ENCODE measurements at places on chromosomes 2 and 18.

DNA sequence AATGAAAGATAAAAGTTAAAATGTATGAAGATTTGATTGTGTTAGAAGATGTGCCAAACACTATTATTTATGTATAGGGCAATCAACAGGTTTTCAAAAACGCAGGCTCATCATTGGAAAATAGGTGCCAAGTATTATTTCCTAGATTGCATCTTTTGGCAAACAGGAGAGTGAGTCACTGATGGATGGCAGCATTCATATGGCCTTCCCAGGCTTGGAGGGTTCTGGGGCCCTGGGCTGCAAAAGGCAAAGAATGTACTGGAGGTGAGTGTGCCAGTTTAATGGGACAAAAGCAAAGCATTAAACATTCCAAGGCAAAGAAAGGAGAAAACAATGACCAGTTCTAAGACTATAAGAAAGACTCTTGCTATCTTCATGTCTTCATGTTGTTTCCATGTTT, 379.4 kb downstream of the RIT2 start:
- no peak for DNase-seq

GRCh38 chr2:231764760-231765159, 16.3 kb downstream of the PDE6D start:
- no peak for DNase-seq

DNA sequence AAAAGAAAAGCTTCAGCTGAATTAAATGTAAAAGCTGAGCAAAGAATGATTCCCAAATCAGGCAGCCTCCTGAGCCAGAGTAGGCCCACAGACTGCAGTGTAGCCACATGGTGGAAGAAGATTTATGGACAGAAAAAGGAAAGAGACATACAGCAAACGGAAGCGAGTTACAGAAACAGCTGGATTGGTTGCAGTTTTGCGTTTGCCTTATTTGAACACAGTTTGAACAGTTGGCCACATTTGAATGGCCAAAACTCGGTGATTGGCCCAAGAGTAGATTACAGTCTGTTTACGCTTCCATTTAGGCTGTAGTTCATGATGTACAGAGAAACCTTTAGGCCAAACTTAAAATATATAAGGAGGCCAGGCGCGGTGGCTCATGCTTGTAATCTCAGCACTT, 35.1 kb downstream of the SH2D6 start:
- no peak for DNase-seq

DNA sequence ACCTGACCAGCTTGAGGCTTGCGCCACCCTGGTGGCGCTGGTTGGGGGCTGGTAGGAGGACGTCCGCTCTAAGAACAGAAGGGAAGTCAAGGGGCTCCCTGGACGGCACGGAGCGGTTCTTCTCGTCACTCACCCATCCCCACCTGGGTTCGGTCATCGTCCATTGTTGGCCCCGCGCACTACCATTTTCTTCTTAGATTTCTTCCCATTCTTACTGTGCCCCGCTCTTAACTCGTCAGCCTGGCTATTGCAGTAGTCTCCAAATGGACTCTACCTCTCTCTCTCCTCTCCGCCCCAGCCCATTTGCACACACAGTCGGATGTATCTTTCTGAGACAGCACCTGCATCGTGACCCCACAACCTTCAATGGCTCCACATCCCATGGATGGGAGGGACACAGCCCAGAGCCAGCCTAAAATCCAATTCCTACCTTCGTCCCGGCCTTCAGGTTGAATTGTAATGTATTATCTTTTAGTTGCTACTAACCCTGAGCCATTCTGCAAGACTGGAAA, 814 bp upstream of the RAB1A start:
- no peak for DNase-seq

DNA sequence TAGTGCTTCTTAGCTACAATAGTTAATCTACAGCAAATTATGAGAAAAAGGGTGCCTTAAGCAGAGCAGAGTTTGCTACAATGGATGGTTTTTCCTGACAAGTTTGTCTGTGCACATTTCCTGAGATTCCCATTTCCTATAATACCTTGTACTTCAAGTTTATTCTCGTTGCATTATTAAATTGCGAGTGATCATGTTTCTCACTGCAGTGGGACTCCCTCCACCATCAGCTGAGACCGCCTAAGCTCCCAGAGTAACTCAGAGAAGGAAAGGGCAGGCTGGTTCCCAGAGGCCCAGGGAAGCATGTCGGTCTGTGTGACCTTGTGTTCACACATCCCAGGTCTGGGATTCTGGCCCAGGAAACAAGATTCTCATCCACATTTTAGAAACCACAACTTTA, 162.1 kb downstream of the ARL4C start:
- DNase-seq: no peak

- DNase-seq: no peak
Measured at GRCh38 chr2:195984923-195985726, 83.5 kb downstream of the DNAH7 start.

GRCh38 chr2:220277445-220277975, 650.1 kb downstream of the SLC4A3 start:
- DNase-seq: peak; percentile 50

DNA sequence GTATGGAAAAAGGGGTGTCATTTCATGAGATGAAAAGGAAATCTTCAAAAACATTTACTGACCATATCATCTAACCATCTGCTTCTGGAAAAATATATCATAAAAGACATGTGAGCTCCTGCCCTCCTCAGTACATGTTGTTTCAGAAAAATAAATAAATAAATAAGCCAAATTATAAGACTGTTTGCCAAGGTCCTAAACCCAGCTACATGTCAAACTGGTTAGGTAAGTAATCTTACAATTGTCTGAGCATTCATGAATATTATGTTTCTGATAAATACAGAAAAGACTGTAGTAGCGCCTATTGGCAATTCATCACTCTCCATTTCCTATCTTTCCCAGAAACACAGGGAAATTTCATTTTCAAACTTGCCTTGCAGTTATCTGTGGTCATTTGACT, 138.9 kb upstream of the SETBP1 start:
- no peak for DNase-seq

DNA sequence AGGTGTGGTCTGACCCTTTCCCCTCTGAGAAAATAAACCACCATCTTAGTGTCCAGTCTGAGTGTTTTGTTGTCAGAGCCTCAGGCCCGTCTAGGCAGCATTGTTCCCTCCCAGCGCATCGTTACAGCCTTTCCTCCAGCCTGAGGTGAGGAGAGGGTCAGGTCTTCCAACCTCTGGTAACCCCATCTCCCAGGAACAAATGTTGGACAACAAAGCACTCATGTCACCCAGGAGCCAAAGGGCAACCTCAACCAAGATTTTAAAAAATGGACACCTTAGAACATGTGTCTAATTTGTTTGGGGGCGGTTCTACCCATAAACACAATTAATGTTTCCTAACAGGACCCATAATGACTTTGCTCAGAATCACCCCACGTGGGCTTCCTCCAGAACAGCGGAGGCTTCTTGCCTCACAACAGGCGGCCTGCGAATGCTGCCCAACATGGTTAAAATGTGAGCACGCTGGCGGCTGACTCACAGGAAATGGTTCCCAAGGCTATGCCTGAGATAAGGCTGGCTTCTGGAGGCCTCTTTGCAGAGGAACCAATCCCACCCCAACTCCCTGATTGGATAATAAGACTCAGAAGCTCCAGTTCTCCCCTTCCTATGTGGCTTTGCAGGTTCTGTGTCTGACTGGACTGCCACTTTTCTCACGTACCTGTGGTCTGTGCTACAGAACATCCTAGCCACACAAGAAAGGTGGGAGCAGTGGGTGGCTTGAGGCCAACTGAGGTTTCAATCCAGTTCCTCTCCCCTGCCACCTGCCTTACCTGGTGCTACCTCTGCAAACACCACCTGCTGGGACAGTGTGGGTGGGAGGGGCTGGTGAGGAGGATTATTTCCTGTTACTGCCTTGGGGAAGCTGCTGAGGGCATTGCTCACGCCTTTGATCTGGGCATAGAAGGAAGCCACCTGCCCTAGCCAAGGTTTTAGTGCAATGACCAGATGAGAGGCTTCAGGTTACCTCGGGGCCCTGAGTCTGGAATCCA, 108.8 kb downstream of the B3GNT2 start:
- peak; percentile 45 for DNase-seq

- no peak for DNase-seq
Measured at GRCh38 chr2:214232271-214232670, 178.6 kb upstream of the VWC2L start.

DNA sequence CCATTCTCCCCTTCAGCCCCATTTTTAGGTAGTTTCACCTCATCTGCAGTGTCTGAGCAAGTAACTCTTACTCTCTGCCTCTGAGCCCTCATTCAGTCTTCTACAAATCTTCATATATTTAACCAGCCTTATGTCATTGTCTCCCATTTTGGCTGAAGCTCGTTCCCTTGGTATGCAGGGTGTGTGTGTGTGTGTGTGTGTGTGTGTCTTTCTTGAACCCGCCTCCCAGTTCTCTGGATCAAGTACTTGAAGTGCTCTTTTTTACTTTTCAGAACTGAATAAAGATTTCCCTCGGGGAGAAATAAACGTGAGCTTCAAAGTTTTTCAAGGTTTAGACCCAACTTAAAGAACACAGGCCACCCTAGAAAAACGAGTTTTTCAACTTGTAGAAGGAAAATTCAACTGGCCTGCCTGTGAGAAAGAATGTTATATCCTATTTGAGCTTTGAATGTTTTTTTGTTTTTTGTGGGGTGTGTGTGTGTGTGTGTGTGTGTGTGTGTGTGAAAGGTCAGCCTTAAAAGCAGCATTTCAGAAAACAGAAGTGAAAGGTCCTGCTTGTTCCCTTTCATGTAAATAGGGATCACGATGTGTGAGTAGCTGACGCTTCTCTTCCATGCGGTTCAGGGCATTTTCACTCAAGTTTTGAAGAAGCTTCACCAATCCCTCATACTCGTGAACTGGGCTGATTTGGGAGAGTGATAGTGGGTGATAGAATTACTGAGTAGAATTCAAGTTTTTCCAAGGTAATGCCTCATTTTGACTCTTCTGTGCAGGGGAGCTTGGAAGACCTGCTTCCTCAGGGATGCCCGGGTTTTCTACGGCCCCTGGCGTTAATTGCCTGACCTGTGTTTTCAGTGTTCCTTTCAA, 50.6 kb upstream of the EML6 start:
- DNase-seq: no peak

DNA sequence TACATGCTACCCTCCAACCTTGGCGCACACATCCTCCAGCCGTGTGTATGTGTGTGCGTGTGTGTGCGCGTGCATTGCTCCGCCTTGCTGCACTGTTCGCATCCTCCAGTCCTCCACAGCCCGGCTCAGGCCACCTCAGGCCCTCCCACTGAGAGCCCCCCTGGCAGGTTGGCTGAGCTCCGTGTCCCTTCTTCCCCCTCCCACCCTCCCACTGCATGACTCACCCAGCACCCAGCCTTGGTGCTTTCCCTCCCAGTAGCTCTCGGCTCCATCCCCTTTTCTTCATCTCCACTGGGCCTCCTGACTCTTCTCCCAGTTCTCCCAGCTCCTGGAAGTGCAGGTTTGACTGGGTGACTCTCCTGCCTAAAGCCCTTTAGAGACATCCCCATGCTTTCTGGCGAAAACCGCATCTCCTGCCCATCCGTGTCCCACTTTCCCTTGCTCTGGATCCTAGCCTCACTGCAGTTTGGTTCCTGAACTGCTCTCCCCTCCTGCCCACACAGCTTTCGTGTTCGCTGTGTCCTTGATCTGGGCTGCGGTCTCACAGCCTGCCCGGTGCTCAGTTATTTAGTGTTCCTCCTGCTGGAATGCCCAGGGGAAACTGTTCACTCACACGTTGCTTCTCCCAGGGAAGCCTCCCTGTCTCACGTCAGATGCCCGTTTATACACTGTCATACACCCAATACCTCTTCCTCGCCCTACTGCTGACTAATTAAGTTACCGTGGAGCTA, 4.9 kb downstream of the TMEM177 start:
- no peak for DNase-seq

DNA sequence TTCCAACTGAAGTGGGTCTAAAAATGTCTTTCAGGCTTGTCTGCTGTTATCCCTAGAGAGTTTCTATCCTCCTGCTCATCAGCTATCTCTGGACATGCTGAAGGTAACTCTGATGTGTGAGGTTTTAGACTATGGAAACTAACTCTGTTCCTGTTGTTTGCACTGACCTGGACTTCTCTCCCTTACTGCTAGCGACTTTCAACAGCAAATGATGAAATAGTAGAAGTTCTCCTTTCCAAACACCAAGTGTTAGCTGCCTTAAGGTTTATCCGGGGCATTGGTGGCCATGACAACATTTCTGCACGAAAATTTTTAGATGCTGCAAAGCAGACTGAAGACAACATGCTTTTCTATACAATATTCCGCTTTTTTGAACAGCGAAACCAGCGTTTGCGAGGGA, 26.9 kb downstream of the RMC1 start:
- DNase-seq: no peak

DNA sequence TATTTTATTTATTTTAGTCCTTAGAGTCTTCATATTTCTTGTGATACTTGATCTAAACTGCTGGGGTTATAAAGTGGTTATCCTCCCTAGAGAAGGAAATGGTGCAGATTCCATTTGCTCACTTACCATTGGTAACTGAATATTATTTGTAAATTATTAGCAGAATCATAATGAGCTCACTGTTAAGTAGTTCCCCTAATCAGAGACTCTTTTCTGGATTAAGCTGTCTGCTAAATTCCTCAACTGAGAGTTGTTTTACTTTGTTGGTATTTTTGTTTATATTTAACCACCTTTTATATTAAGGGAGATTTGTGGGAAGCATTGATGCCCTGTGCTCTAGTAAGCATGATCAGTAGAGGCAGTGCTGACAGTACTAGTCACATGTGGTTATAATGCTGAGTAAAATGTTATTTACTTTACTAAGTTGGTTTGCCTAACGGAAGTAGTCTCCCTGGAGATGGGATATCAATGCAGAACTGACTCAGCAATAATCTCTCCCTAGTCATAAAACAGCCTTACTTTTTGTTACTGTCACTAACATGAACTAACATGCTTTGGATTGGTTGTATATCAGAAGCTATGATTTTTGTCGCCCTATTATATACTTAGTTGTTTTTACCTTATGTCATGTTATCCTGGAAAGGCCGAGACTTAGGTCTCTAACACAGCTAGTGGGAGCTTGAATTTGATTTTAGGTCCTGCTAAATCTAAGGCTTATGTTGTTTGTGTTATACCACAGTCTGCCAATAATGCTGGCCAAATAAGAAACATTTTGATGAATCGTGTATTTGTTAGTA, 166.7 kb downstream of the MCFD2 start:
- DNase-seq: no peak

- no peak for DNase-seq
Measured at GRCh38 chr2:118979152-118979861, 37.3 kb downstream of the MARCO start.

DNA sequence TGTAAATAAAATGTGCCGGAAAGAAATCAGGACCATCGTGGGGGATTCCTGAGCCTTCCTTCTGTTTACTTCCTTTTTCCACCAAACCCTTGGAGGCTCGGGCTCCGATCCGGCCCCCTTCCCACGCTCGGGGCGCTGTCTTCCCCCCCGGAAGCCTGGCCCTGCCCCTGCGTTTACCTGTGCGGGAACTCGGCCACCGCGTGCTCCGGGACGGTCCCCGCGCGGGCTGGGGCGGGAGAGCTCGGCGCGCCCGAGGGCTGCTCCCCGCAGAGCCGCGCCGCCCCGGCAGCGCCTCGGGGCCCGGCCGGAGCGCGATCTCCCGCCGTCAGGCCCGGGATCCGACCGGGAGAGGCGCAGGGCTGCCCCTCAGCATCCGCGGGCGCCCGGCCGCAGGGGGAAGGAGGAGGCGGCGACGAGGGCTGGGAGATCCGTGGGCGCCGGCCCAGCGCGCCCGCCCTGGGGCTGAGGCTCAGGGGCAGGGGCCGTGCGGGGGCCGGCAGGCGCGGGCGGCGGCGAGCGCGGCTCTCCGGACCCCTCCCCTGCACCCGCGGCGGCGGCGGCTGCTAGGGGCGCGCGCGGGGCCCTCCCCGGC, 435 bp downstream of the ADCY3 start:
- DNase-seq: no peak

GRCh38 chr2:105789745-105790460, 45.2 kb downstream of the NCK2 start:
- no peak for DNase-seq
